ENCODE measurements at places on chromosomes 12 and 14.

GRCh38 chr14:68932686-68933085 is 46.4 kb downstream of the ACTN1 start:
- no peak for DNase-seq

DNA sequence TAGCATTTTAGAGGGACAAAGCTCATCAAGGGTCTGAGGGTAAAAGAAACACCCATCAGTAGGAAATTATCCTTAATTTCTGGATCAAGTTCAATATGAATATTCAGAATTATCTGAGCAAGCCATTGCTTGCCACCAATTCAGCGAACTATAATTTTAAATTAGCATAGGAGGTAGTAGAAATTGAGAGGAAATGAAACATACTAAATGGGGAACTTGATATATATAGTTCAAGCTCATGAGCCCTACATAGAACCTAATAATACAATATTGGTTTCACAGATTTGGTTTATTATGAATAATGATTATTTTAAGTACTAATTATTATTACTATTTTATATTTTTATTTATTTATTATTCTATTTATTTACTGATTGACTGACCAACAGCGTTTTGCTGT is 42.1 kb upstream of the GXYLT1 start:
- no peak for DNase-seq

- DNase-seq, result no peak
These were observed 230.2 kb downstream of the EPS8 start for GRCh38 chr12:15558915-15559528.

DNA sequence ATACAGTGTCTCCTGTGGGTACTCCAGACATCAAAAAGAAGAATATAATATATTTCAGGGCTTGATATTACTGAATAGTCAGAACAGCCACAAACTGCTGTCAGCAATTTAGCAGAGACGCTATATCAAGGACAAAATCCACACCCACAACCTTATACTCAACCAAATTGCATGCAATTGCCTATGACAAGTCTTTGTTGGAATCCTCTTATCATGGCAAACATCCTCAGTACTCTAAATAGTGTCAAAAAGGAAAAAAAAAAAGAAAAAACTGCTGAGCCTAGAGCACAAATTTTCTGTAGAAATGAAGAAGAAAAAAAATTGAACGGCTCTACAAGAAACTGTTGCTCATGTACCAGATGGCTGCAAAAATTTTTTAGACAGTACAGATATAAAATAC is 485.7 kb downstream of the TMTC2 start:
- no peak for DNase-seq

DNA sequence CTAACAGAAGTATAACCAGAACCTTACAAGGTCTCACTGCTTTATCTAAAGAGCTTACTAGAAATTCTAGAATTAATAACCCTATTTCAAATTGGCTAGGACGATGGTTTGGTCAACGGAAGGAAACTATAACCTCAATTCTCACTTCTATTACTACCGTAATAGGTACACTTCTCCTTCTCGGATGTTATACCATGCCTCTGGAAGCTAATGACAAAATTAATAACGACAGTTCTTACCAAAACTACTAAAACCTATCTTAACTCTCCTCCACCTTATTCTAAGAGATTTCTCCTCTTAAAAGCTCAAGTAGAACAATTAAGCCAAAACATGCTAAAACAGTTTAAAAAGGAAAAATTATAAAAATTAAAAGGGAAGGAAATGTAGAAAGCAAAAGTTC is 23.7 kb upstream of the UBC start:
- peak; percentile 58 for DNase-seq

- DNase-seq, result no peak
These were observed 130.7 kb downstream of the DIO2 start for GRCh38 chr14:80080601-80081000.

DNA sequence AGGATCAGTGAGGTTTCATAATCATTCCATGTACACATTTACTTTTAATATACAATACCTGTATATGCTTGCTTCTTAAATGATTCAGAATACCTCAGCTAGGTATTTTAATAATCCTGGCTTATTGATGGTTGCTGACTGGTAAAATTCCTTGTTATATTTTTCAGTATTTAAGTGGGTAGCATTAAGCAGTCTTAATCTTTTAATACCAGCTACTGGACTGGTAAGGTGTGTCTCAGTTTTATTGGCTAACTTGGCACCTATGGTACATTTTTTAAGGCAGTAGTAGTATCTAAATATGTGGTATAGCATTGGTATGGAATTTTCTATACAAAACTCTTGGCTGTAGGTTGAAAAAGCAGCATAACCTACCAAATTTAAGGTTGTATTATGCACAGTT is 96.6 kb downstream of the RAD52 start:
- DNase-seq, result no peak

DNA sequence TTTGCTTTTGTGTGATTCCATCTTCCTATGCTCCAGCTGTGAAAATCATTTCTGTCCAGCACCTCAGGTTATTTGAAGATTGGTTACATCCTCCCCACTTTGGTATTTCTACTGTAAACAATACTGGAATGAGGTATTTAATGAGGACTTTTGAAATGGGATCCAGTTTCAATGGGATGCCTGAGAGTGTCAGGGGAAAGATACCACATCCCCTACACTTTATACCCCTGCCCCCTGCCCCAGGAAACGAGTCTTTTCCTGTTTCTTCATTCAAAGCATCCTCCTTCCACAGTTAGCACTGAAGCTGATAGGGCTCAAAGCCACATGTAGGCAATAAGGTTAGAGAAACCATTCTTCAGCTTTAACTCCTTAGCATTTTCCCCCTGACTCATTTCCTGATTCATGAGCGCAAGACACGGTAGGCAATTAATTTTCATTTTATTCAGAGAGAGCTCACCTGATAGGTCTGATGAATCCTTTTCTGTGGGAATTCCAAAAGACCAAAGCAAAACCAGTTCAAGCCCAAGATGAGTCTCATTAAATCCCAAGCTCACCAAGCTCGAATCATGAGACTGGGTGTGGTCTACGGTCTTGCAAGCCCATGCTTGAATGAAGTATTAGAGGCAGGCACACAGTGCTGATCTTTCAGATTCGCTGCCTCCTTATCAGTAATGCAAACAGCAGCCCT is 143.6 kb upstream of the CRY1 start:
- DNase-seq, result no peak

GRCh38 chr12:12734561-12735071 is 17.4 kb downstream of the CDKN1B start:
- no peak for DNase-seq

DNA sequence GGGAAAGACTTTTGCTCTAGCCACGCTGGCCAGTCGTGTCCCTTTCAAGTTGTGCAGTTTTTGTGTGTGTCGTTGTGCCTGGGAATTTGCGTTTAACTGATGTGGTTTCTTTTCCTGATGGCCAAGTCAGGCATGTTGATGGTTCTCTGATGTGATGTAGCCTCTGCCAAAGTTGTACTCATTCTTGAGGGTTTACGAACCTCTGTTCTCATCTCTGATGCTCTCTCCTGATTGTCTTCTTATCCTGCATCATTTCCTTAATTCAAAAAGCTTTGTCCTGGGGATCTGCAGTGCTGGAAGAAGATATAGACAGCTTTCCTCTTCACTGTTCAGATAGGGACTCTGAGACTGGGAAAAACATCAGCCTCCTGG is 25.4 kb downstream of the CD9 start:
- DNase-seq, result no peak

DNA sequence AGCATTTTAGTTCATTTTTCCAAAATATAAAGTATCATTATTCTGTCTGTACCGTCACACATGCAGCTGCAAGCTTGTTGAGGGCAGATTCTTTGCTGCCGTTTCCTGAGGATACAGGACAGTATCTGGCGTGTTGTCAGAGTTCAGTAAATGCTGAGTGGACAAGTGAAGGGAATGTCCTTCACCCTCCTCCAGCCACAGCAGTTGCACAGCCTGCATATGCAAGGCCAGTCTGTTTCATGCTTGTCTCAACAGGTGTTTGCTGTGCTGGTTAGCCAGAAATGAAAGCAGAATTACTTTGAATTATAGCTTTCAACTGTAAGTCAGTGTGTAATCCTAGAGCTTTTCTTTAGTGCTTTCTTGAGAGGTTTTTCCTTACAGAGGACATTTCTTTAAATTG is 36.5 kb downstream of the TDP1 start:
- no peak for DNase-seq

DNA sequence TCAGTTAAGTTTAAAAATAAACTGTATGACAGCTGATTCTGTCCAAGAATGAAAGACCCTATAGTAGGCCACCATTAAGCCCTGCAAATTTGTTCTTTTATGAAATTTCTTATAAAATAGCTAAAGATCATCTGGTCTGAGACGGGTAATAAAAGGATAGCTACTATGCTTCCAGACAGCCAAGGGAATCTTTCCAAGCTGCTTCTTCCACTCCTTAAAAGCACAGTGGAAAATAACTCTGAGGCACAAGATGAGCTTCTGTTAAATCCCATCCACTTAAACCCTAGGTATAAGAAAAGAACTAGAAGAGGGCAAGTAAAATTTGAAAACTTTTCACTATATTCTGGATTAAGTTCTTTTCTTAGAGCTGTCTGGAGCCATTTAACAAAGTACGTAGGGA is 194.3 kb downstream of the CAPZA3 start:
- no peak for DNase-seq

- DNase-seq, result no peak
These were observed 87.7 kb downstream of the CHGA start for GRCh38 chr14:93010522-93011140.

DNA sequence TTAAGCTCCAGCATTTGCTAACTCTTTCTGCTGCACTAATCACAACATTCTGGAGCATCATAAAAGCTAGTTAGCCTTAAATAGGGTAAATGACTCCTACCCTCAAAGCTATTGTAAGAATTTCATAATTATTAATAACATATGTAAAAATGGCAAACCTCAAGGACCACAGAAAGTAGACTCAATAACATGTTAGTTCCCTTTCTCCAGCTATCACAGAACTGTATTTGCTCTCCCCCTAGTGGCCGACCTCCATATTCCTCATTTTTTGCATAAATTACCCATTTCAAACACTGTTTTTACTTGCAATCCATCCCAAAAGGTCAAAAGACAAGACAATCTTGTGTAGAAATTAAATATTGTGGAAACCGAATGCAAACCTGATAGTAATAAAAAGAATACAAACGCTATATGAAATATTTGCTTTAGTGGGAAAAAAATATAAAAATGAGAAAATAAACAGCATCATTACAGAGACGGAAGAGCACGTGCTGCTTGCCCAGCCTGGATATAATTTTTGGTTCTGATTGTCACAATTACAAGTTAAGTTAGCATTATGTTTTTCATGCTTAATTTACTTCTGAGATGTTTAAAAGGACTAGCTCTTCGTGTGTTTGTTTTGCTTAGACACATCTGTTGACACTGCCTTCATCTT is 97.9 kb downstream of the RERGL start:
- DNase-seq, result peak; percentile 70

- DNase-seq, result no peak
These were observed 124.2 kb downstream of the CACNA1C start for GRCh38 chr12:2177003-2177402.

DNA sequence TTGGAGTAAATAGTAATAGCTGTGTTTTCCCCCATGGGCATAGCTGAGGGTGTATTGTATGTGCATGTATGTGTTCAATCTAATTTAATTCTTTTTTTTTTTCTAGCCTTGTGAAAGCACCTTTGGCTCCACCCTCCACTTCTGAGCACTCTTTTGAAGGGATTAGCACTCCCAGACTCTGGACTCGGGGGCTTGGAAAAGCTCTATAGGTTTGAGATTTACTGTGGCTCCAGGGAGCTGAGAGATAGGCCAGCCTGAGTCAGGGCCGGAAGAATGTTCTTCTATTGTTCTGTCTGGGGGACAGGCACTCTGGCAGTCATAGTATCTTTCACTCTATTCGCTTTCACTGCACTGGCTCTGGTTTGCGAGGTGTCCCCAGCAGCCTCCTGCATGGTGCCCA is 540.0 kb upstream of the TBX3 start:
- no peak for DNase-seq

GRCh38 chr14:105337966-105338741 is 23.6 kb downstream of the PACS2 start:
- peak; percentile 48 for DNase-seq

- no peak for DNase-seq
These were observed 5.6 kb upstream of the E2F7 start for GRCh38 chr12:77070800-77071449.

- peak; percentile 48 for DNase-seq
These were observed 56.4 kb upstream of the RERGL start for GRCh38 chr12:18146363-18146762.

DNA sequence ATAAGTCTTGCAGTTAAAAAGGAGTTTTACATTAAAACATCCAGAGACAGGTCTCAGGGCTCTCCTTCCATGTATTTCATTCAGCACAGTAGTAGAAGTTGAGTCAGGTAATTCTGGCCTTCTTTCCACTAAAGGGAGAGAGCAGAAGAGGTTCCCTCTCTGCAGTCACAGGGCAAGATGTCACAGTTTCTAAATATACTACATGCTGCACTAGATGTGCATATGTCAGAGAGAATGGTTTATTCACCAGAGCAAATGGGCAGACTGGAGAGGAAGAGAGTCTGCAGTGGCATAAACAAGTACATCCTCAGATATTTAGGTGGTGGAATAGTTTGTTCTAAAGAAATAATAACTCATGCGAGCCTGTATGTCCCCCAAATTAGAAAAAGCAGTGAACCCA is 132.0 kb downstream of the KICS2 start:
- no peak for DNase-seq

DNA sequence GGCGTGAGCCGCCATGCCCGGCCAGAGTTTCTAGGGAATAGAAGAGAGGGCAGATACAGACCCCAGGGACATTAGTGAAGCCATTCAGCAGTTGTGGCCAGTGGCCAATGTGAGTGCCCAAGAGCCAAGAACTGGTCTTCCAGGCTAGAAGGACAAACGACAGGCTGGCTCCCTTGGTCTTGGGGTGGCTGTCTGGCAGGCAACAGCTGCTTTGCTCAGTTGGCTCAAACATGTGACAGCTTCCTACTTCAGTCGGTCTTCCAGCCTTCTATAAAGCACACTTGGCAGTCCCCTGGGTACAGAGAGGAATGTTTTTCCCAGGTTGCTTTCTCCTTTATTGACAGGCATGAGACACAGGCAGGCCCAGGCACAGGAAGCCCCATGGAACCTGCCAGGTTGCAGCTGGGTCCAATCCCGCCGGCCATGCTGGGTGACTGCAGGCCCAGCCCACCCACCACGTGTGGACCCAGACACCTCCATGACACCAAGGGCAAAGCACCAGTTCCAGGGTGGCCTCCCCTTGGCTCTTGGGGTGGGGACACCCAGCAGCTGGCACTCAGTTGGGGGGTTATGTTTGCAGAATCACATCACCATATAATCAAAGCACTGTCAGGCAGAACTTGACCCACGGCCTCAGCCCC is 15.4 kb downstream of the CHGA start:
- no peak for DNase-seq

DNA sequence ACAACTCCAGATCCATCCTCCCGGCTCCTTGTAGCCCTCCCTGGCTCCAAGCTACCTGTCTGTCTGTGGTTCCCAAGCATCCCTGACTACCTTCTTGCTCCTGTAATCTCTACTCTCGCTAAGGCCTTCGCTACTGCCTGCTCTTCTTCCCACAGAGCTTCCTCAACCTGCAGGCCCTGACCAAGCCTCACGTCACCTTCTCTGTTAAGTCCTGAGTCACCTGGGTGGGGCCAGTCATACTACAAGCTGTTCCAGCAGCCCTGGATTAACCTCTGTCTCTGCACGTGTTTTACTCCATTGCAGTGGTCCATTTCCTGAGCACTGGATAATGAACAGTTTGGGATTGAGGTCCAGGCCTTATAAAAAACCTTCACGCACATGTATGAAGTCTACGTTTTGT is 770.7 kb downstream of the BCL11B start:
- no peak for DNase-seq

GRCh38 chr12:55818140-55818728 is 393 bp downstream of the ORMDL2 start:
- no peak for DNase-seq

- DNase-seq, result peak; percentile 26
These were observed 40.9 kb upstream of the CAPRIN2 start for GRCh38 chr12:30795410-30796312.
